ENCODE measurements at places on chromosomes 3 and 15.
A peak's percentile ranks its signal among the peaks of the same experiment; 100 is the strongest.

- no peak for DNase-seq
These were observed 437.1 kb upstream of the CBLB start for GRCh38 chr3:106305882-106306435.

- DNase-seq, result peak; percentile 60
These were observed 21.1 kb downstream of the ANXA2 start for GRCh38 chr15:60376677-60377095.

DNA sequence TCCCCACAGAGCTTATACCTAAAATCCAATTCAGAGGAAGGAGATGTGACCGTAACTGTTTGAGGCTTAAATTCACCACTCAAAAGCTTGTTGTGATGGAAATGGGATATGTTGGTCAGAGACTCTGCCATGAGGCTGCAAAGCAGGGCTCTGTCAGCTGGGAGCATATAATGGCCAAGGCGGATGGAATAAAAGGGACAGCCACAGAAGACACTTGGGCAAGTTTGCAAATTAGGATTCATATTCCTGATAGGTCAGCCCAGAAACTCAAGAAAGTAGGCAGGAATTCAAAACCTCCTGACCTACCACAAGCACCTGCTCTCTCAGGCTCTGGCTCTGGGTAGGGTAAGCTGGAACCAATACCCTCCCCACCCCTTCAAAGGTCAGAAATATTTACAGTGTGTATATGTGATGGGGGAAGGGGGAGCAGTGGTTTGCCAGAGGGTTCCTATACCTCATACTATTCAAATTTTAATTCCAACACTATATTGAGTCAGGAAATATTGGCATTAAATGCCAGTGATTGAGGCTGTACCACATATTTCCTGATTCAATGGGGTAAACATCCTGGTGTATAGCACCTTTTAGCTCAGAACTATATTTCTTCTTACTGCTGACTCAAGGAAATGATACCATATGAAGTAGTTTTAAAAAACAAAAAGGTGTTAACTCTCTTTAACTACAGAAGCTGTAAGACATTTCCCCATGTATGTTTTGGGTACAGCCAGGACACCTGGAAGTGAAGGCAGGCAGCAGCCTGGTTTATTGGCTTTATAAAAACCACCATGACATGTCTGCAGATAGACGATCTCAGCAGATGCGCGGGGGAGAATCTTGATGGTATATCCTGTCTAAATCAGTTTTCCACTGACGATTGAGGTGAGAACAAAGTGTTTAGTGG is 19.2 kb downstream of the FYCO1 start:
- DNase-seq, result no peak

GRCh38 chr3:23999012-23999641 is 54.0 kb downstream of the NR1D2 start:
- DNase-seq, result peak; percentile 46

DNA sequence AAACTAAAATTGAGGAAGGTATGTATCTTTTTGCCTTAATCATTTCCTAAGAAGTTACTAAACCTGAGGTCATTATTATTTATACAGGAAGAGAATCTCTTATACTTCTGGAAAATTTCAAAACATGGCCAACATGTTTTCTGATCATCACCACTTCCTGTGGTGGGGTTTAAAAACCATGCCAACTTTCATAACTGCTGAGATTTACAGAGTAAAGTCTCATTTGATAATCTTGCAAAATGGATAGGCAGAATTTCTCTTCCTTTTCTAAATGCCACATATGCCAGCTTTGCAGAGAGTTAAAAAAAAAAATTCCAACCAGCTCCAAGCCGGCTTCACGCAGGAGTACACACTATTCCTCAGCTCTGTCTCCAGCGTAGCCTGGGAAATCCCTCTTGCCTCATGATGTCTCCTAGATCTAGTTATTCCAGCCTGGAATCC is 124.3 kb upstream of the SPRED1 start:
- DNase-seq, result no peak

GRCh38 chr15:35784745-35785144 is 238.8 kb upstream of the DPH6 start:
- peak; percentile 86 for DNase-seq
